Upper lobe of left lung (tissue), 6 donors: ENCODE measurements at places on chromosomes 6 and 20.

DNA sequence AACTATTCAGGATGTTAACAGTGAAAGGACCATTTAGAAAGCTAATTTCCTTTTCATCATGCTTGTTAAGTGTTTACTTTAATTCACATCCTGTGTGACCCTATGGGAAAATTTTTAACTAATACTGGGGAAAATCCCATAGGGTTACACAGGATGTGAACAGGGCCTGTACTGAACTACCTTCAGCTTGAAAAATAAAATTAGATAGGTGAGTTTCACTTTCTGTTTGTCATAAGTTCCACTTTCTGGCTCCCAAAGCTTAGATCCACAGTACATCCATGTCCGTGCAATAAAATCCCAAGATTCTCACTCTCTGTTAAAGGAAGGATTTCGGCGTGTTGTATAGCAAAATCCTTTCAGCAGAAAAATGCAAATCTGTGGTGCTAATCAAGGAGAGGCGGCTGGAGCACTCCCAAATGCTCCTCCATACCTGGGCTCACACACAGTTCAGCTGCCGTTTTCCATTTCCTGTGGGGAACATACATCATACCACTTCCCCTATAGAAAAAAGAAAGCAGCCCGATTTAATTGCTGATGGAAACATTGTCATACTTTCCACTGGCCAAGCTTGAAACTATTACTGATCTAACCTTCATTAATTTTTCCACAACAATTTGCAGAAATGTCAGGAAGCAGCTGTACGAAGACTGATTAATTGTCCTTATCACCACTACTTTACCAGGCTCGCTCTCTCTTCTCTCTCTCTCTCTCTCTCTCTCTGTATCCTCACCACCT is 125.2 kb downstream of the HIVEP2 start:
- peak overlapping the region; percentile 74 for H3K27ac ChIP-seq
- no peaks in the 10 kb centered on the region for H3K27me3 ChIP-seq
- no peaks in the 10 kb centered on the region for H3K4me1 ChIP-seq
- peak overlapping the region; percentile 45 for H3K4me3 ChIP-seq
- no peak for DNase-seq
- no peaks in the 10 kb centered on the region for H3K36me3 ChIP-seq

- no peaks in the 10 kb centered on the region for H3K36me3 ChIP-seq
- DNase-seq, result peak; percentile 49
- no peaks in the 10 kb centered on the region for H3K27me3 ChIP-seq
Measured at GRCh38 chr6:11460001-11460668, 77.4 kb upstream of the TMEM170B start.

- H3K4me1 ChIP-seq, result no peaks in the 10 kb centered on the region
- H3K27ac ChIP-seq, result no peak overlapping the region
- no peak overlapping the region for H3K4me3 ChIP-seq
- no peaks in the 10 kb centered on the region for H3K27me3 ChIP-seq
- no peak for DNase-seq
- no peaks in the 10 kb centered on the region for H3K36me3 ChIP-seq
Measured at GRCh38 chr6:74091136-74091793, 395.3 kb downstream of the CD109 start.

- H3K4me3 ChIP-seq, result peak overlapping the region; percentile 13
- H3K27ac ChIP-seq, result no peak overlapping the region
- H3K36me3 ChIP-seq, result no peaks in the 10 kb centered on the region
Measured at GRCh38 chr6:22146678-22146930, 150.2 kb downstream of the PRL start.

DNA sequence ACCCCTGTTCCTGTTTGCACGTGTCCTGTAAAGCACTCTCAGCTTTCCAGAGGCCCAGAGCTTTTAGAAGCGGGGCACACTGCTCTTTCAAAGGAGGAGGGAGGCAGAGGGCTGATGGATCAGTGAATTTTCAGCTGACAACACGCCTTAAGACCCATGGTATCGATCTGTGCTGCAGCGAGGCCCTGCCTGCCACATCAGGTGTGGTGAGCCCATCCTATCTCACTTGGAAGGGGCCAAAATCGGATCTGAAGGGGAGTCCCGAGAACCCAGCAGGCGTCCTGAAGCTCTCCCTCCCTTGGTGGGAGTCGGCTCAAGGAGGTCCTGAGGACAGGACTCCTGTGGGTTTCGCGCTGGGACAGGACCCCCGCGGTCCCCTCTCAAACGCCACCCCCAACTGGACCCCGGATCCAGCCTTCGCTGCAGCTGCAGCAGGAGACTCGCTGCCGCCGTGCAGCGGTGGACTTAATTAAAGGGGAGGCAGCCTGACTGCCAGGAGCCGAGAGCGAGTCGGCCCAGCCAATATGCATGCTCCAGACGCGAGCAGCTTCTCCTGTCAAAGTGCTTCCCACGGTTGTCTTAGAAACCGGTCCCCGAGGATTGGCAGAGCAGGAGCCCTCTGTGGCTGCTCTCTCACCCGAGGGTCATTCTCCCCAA is 580.0 kb upstream of the ZNF337 start:
- H3K27me3 ChIP-seq, result no peaks in the 10 kb centered on the region
- H3K36me3 ChIP-seq, result no peaks in the 10 kb centered on the region
- peak; percentile 40 for DNase-seq
- no peaks in the 10 kb centered on the region for H3K4me1 ChIP-seq

- H3K4me3 ChIP-seq, result no peak overlapping the region
- H3K27ac ChIP-seq, result no peak overlapping the region
- peaks cover 36% of the 10 kb centered on the region for H3K4me1 ChIP-seq
- H3K36me3 ChIP-seq, result no peaks in the 10 kb centered on the region
Measured at GRCh38 chr6:110325197-110325596, 33.0 kb downstream of the METTL24 start.

GRCh38 chr6:71190809-71191208 is 97.8 kb upstream of the OGFRL1 start:
- no peak overlapping the region for H3K4me3 ChIP-seq
- no peaks in the 10 kb centered on the region for H3K4me1 ChIP-seq
- no peak for DNase-seq

DNA sequence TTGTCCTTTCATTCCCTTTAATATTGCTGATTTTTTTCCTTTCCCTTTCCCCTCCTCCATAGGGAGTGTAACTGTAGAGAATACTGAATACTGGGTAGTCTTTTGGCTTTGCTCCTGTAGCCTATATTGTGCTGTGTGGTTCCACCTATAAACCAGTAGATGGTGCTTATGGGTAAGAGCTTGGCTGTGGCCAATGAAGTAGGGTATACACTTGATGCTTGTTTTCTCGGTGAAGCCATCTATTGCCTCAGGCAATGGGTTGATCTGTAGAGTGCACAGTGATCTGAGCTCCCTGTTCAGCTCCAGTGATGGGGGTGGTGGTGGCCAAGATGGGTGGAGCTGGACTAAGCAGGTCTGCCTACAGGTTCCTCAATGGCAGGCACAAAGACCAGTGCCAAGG is 203.3 kb upstream of the IMPG1 start:
- H3K4me3 ChIP-seq, result no peak overlapping the region
- no peaks in the 10 kb centered on the region for H3K27me3 ChIP-seq
- H3K4me1 ChIP-seq, result no peaks in the 10 kb centered on the region

DNA sequence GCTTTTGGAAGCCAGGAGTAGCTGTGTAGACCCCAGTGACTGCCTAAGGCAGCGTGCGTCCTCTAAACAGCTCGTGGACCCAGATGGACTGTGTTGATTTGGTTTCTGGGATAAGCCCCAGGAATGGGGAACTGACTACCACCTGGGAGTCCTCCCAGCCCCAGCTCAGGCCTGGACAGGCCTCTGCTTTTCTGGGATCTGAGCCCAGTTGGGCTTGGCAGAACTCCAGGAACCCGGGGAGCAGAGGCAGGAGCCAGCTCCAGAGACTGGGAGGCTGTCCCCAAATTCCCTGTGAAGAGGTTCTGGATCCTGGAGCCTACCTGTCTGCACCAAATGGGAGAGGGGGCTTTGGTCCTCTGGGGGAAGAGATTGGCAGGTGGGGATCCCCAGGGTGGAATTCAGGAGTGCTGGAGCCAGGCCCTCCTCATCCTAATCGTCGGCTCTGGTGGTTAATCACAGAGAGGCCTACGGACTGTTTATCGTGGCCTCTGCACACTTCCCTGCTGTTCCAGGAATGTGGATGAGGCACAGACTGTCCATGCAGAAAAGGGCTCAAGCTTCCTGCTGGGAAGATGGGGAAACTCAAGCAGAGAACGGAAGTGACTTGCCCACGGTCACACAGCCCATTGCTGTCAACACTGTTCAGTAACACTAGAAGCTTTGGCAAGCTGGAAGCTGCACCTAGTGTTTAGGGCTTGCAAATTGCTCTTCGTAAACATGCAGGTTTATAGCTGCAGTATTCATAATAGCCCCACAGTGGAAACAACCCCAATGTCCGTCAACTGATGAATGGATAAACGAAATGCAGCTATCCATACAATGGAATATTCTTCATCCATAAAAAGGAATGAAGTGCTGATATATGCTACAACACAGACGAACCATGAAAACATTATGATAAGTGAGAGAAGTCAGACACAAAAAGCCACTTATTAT is 100.6 kb downstream of the KCNB1 start:
- H3K36me3 ChIP-seq, result no peaks in the 10 kb centered on the region
- no peak overlapping the region for H3K27ac ChIP-seq
- no peak overlapping the region for H3K4me3 ChIP-seq
- no peaks in the 10 kb centered on the region for H3K4me1 ChIP-seq

DNA sequence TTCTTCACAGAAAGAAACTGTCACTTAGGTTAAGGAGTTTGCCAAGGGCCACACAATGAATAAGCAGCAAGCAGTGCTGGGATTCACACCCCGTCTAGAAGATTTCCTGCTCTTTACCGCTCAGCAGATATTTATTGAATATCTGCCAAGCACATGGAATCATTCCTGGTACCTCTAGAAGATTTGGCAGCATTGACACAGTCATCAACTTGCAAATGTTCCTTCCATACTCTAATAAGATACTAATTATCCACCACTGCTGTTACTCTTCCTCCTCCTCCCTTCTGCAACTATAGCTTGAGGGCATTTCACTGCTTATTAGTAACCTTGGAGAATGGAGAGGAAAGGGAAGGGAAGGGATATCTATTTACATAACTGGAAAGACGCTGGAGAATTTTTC is 13.0 kb downstream of the MOXD1 start:
- no peaks in the 10 kb centered on the region for H3K27me3 ChIP-seq
- H3K4me1 ChIP-seq, result no peaks in the 10 kb centered on the region
- no peak overlapping the region for H3K4me3 ChIP-seq
- DNase-seq, result no peak
- H3K27ac ChIP-seq, result no peak overlapping the region
- H3K36me3 ChIP-seq, result no peaks in the 10 kb centered on the region

DNA sequence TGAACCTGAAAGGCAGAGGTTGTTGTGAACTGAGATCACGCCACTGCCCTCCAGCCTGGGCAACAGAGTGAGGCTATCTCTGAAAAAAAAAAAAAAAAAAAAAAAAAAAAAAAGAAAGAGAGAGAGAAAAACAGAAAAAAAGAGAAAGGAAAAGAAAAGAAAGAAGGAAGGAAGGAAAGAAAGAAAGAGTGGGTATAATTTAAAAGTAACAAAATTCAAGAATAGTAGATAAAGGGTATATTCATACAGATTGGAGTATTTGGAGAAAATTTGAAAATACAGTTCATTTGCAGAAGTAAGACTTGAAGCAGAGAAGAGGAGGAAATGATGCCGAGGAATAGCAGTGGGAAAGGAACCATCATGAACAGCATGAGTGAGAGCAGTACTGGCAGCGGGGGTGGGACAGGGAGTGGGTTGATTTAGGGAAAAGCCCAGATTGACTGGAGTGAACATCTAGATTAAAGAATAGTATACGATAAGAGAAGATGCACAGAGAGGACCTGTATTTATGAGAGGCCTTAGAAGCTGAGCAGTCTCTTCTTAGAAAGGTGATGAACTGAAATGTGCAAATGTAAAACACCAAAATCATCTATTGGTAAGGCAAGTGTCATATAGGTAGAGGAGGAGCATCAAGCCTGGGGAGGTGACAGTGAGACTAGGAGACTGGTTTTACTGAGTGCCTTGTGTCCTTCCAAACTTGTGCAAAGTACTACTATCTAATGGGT is 17.8 kb upstream of the HLA-DRB1 start:
- no peaks in the 10 kb centered on the region for H3K4me1 ChIP-seq
- H3K36me3 ChIP-seq, result no peaks in the 10 kb centered on the region
- H3K4me3 ChIP-seq, result no peak overlapping the region
- DNase-seq, result no peak
- no peak overlapping the region for H3K27ac ChIP-seq

GRCh38 chr6:19209202-19209601 is 628.0 kb upstream of the ID4 start:
- no peaks in the 10 kb centered on the region for H3K4me1 ChIP-seq
- no peak for DNase-seq
- no peak overlapping the region for H3K27ac ChIP-seq
- no peaks in the 10 kb centered on the region for H3K27me3 ChIP-seq
- no peaks in the 10 kb centered on the region for H3K36me3 ChIP-seq

GRCh38 chr20:32534661-32535240 is 50.4 kb downstream of the NOL4L start:
- H3K36me3 ChIP-seq, result no peaks in the 10 kb centered on the region
- no peaks in the 10 kb centered on the region for H3K27me3 ChIP-seq
- H3K4me1 ChIP-seq, result peaks cover 41% of the 10 kb centered on the region
- H3K27ac ChIP-seq, result no peak overlapping the region

DNA sequence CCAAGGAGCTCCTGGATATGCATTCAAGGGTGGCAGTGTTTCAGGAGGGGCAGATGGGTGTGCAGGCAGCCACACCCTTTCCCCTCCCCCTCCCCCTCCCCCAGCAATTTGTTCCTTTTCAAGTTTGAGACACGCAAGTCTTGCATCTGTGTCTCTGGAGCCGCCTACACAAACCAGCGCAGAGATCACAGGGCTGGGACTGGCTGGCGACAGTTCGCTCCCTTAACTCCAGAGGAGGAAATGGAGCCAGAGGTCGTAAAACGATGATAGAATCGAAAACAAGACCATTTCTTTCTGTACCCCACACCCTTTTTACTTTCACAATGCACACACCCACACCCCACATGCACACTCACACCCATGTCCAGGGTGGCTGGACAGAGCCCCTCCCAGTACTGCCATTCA is 163.1 kb downstream of the LY86 start:
- peak; percentile 71 for DNase-seq
- no peaks in the 10 kb centered on the region for H3K27me3 ChIP-seq
- no peak overlapping the region for H3K4me3 ChIP-seq
- peak overlapping the region; percentile 59 for H3K27ac ChIP-seq
- H3K4me1 ChIP-seq, result peaks cover 44% of the 10 kb centered on the region

DNA sequence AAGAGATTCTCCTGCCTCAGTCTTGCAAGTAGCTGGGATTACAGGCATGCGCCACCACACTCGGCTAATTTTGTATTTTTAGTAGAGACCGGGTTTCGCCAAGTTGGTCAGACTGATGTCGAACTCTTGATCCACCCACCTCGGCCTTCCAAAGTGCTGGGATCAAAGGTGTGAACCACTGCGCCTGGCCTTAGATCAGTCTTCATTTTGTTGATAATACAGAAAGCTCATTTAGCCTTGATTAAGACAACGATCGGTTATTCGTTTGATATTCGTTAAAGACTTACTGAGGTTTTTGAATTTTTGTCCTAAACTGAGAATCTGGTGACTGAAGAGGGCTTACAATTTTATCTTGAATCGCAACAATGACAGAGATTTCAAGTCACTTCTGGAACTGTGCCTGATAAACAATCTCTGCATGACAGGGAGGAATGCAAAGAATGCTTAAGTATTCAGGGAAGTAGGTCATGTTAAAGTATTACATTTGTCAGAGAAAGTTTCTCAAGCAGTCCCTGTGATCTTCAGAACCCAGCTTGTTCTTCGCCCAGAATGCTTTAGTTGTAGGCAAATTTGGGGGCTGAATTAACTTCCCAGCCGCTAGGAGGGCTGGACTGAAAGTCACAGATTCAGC is 14.8 kb downstream of the AKAP12 start:
- no peaks in the 10 kb centered on the region for H3K36me3 ChIP-seq
- no peak for DNase-seq
- peak overlapping the region; percentile 42 for H3K27ac ChIP-seq
- peaks cover 13% of the 10 kb centered on the region for H3K4me1 ChIP-seq
- no peaks in the 10 kb centered on the region for H3K27me3 ChIP-seq

GRCh38 chr6:143522039-143522600 is 10.6 kb upstream of the FUCA2 start:
- H3K4me1 ChIP-seq, result no peaks in the 10 kb centered on the region
- no peaks in the 10 kb centered on the region for H3K36me3 ChIP-seq
- no peak for DNase-seq
- H3K27me3 ChIP-seq, result no peaks in the 10 kb centered on the region
